Activated T-helper 17 cell treated with anti-CD3 and anti-CD28 coated beads, Interleukin-2, amount 50 U/mL, for 72 hours (primary cell): ENCODE measurements at places on chromosomes 12 and 14. TPM values are rescaled to one million over a fixed set of nuclear protein-coding genes. Genes with fewer than 3 reads are reported as not detected.

DNA sequence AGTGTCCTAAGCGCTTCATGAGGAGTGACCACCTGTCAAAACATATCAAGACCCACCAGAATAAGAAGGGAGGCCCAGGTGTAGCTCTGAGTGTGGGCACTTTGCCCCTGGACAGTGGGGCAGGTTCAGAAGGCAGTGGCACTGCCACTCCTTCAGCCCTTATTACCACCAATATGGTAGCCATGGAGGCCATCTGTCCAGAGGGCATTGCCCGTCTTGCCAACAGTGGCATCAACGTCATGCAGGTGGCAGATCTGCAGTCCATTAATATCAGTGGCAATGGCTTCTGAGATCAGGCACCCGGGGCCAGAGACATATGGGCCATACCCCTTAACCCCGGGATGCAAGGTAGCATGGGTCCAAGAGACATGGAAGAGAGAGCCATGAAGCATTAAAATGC lies 12.7 kb upstream of the AMHR2 start:
- no peak for ATAC-seq

DNA sequence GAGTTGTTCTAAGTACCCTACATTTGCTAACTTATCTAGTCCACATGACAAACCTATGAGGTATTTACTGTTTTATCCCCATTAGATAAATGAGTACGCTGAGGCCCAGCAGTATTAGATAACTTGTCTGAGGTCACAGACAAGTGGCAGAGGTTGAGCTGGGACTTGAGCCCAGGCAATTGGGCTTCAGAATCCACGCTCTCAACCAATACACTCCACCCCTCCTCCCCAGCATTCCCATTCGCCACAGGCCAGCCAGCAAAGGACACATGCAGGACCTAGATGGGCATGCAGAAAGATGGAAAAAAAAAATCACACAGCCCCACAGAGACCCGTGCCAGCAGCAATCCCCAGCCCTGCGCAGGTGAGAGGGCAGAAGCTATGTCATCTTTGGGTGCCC lies 12.4 kb downstream of the HDAC7 start:
- no peak for ATAC-seq

DNA sequence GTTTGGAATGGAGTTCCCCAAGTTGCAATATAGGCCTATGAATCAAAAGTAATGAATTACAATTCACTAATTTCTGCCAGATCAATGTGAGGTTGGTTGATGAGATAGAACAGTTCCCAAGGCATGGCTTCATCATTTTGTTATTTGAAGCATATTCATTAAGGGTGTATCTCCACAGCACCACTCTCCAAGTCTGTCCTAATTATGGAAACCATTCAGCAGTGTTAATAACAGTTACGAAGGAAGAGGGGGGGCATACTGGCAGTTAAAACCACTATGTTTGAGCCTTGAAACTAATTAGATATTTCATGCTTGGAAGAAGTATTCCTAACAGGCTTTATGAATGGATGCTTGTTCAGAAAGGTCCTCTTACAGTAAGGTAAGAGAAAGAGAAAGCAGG lies 520.3 kb downstream of the DIO2 start:
- ATAC-seq, result no peak

GRCh38 chr14:69548566-69548965 lies 26.1 kb downstream of the CCDC177 start:
- no peak for ATAC-seq

Gene OTX2
- not detected for total RNA-seq

Gene KLHL33
- total RNA-seq, result 0.04 TPM
